Stimulated activated CD8-positive, alpha-beta memory T cell treated with anti-CD3 and anti-CD28 coated beads, Interleukin-15, amount 100 ng/mL, for 24 hours (primary cell): ENCODE measurements at places on chromosomes 7 and 10.
A peak's percentile ranks its signal among the peaks of the same experiment; 100 is the strongest.

DNA sequence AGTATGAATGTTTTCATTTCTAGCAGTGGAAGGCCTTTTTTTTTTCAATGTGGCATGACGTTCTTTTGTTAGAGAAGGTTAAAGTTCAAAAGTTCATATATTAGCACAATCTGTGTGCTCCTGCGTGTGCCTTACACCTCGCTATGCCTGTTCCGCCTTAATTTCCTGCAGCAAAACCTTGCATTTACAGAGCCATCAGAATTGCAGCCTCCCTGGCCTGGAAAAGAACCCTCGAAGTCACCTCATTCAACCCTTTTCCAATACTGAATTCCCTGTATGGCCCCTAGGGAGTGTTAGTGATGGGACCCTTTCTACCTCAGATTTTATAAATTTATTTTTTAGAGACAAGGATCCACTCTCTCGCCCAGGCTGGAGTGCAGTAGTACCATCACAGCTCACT is 103.5 kb upstream of the ZNF438 start:
- DNase-seq = no peak

DNA sequence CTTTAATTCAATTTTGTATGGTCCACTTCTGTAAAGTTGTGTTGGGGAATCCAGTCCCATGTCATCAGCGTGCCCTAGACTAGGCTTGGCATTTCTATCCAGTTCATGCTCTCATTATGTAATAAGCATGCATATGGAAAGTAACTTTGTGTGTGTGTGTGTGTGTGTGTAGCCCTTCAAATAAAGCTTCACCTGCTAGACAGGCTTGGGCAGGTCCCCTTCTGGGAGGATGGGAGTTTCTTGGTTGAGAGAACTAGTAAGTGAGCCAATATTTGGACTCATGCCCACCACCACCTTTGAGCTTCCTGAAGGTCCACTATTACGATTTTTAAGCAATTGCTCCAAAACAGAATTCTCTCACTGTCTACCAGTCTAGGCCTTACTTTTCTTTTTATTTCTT is 6.9 kb downstream of the BZW2 start:
- no peak for DNase-seq

GRCh38 chr7:4774658-4775249 is 669 bp upstream of the AP5Z1 start:
- DNase-seq = no peak

GRCh38 chr10:102603946-102604345 is 40.3 kb upstream of the TRIM8 start:
- DNase-seq = no peak

DNA sequence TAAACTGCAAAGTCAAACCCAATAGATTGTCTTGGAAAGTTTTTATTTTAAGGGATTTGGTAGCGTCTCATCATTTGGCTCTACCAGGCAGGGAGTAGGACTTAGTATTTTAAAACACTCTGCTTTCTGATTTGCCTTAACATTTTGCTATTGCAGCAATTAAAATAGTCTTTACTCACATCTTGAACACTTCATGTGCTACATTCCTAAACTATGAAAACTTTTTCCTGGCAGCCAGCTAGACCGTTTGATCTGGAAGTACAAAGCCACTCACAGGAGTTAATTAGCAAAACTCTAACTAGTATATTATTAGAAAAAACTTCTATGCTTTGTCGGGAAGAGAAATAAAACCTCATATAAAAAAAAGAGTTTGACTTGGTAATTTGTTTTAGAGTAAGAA is 111.4 kb downstream of the TFPI2 start:
- no peak for DNase-seq

DNA sequence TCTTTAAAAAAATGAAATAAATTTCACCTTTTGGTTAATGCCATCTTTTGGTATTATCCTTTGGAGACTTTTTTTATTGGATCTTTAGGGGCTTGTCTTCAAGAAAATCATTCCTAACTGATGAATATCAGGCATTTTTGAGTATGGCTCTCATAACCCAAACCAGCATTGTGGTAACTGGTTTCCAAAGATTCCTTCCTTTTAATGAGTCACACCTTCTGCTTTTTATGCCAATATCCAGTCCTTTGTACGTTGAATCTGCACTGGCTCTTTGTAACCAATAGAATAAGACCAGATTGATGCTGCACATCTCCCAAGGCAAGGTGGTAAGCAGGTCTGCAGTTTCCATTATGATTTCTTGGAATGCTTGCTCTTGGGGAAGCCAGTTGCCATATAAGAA is 89.1 kb downstream of the GPR158 start:
- DNase-seq = no peak

GRCh38 chr10:89335226-89335625 is 7.4 kb downstream of the IFIT3 start:
- DNase-seq = no peak

- DNase-seq = no peak
Observed at GRCh38 chr7:117019786-117020590, 66.7 kb downstream of the ST7 start.

- no peak for DNase-seq
Observed at GRCh38 chr7:95209276-95209675, 115.1 kb downstream of the PON1 start.

DNA sequence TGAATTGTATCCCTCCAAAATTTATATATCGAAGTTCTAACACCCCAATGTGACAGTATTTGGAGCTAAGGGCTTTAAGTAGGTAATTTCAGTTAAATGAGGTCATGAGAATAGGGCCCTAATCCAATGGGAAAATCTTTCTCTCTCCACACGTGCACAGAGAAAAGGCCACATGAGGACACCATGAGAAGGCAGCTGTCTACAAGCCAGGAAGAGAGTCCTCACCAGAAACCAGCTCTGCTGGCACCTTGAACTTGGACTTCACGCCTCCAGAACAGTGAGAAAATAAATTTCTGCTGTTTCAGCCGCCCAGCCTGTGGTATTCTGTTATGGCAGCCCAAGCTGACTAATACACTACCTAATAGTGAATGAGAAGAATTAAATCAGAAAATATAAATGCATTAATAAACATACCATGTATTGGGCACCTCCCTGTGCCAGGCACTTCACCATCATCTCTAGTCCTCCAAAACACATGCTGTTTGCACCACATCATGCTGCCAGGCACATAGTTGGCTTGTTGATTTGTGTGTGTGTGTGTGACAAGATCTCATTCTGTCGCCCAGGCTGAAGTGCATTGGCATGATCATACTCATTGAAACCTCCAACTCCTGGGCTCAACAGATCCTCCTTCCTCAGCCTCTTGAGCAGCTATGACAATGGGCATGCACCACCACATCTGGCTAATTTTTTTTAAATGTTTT is 9.1 kb upstream of the TOMM7 start:
- no peak for DNase-seq

DNA sequence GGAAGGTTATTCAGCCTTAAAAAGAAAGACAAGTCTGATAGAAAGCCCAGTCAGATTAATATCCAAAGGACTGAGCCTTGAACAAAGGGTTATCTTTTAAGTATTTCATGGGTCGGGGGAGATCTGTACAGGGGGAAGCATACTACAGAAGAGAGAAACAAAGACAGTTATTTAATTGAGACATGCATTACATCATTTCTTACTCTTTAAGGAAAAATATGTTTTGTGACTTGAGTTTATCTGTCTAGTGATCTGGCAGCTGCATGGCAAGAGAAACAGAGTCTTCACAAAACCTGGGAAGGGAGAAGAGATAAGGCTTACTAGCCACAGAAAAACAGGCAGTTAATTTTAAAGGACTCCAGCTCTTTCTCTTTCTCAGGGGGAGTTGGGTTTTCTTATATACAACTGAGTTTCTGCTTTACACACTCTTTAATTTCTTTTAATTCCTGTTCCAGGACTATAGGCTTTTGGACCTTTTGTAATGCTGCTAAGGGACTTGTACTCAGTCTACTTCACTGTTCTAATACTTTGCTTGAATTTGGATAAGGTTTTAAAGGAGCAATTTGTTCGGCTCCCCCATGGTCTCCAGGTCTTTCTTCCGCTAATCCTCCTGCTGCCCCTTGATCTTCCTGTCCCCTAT is 20.9 kb upstream of the CYP3A43 start:
- DNase-seq = no peak

DNA sequence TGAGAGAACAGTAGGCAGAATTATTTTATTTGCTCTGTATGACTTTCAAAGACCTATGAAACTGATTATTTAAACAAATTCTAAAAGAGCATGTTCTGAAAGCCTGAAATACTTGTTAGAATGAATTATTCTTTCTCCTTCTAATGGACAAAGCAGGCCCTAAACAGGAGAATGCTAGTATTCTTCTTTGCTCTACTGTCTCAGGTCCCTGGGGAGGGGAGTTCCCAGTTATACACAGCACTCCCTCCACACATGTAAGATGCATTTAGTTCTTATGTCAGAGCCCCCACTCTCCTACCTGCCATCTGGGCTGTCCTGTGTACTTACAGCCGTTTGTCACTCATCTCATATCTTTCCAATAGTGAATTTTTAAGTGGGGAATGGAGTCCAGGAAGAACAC is 633.5 kb upstream of the ANKRD30A start:
- no peak for DNase-seq

- DNase-seq = no peak
Observed at GRCh38 chr10:50648089-50648934, 24.6 kb upstream of the SGMS1 start.

- no peak for DNase-seq
Observed at GRCh38 chr7:100556541-100556940, 17.2 kb downstream of the SAP25 start.

- no peak for DNase-seq
Observed at GRCh38 chr10:121284936-121285335, 313.3 kb downstream of the FGFR2 start.

DNA sequence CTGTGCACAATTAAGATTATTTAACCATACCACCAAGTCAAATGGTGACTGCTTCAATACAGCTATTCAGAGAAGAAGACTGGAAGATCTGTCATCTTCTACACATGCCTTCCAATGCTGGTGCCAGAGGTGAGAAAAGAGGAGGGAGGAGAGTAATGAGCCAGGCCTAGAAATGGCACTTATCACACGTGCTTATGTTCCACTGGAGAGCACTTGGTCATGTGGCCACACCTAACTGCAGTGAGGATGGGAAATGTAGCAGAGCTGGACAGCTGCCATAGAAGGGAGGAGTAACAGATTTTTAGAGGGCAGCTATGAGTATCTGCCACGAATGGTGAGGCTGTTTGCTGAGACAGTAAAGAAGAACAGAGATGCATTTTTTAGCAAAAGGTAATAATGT is 77.1 kb downstream of the MPLKIP start:
- DNase-seq = no peak

DNA sequence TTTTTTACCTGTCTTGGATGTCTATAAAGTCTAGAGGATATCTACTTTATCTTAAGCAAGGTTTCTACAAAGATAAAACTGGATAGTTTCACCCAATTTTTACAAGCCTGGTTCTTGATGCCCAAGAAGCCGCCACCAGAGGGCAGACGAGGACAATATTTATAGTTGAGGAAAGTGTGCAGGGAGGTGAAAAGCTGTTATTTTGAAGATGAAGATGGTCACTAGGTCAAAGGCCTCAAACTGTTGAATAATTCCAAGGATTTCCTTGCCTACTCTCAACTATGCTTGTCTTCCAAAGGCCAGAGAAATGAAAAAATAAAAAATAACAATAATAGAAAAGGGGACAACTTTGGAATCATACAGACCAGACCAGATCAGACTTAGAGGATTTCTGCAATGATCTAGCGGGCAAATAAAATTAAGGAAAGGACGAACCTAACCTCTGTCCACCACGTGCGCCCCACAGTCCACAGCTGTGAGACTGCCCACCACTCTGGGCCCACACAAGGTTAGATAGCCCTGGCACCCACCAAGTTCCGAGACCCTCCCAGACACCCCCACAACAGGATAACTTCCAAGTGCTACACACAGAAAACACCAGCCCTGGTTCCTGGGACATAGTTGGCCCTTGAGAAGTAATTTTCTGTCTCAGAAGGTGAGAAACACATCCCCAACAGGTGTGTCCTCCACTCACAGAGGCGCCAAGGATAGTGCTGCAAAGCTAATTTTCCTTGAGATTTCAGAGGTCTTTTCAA is 2.8 kb downstream of the PKD1L1 start:
- DNase-seq = peak; percentile 48
